Fibroblast of villous mesenchyme (primary cell): ENCODE measurements at places on chromosomes 1 and 21. TPM values are rescaled to one million over a fixed set of nuclear protein-coding genes. Genes with fewer than 3 reads are reported as not detected.

DNA sequence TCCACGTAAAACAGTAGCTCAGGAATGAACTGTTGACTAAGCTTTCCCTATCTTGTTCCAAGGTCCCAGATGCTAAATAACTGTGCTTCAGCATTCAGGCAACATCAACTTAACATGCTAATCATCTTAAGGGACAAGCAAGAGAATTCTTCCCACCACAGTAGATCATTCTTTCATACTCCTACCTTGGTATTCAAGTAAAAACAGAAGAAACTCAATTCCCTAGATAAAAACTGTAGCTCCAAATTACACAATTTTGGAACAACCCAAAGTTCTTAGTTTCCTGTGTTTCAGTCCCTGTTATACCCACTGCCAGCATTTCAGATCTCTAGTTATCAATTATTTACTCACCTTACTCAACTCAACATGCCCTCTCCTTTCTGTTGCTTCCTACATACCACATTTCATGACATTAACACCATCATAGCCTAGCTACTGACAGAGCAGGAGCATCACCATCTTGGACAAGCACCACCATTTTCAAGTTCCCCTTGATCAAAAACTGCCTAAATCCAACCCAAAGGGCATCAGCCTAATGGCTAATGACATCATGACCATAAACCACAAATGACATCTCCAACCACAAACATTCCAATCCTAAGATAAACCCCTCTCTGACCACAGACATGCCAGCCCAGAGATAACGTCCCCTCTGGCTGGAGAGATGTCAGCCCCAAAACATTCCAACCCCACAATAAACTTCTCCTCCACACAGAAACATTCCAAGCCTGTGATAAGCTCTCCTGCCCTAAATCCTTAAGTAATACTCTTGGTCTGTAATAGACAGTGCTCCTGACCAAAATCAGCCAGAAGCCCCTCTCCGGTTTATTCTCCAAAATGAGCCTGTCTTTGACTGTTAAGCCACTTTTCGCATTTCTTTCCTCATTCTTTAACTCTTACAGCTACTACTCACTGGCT lies 191.2 kb downstream of the RERE start:
- peak; percentile 99 for DNase-seq

Gene TMPRSS15
- total RNA-seq, result not detected in 2 replicates

Gene PIGR
- not detected in 2 replicates for total RNA-seq

DNA sequence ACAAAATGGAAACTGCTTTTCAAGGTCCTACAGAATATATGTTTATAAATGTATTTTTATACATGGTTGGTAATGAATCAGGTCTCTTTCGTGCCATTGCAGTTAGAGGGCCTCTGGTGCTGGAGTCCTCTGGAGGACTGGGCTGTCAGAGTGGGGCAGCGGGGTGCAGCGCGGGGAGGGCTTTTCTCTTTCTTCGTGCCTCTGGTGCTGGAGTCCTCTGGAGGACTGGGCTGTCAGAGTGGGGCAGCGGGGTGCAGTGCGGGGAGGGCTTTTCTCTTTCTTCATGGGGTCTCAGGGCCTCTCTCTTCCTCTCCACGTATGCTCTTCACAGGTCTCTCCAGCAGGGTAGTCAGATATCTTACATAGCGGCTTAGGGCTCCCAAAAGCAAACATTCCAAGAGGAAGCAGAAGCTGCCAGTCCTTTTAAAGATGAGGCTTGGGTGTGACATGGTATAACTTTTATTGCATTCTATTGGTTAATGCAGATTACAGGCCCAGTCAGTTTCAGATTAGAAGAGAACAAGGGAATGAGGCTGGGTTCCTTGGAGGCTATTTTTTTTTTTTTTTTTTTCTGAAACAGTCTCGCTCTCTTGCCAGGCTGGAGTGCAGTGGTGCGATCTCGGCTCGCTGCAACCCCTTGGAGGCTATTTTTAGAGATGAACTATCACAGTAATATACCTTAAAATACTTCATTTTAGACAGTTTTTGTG lies 13.1 kb downstream of the SDCCAG8 start:
- peak; percentile 69 for DNase-seq

GRCh38 chr1:40658751-40659648 lies 6.5 kb downstream of the RIMS3 start:
- DNase-seq, result peak; percentile 21

DNA sequence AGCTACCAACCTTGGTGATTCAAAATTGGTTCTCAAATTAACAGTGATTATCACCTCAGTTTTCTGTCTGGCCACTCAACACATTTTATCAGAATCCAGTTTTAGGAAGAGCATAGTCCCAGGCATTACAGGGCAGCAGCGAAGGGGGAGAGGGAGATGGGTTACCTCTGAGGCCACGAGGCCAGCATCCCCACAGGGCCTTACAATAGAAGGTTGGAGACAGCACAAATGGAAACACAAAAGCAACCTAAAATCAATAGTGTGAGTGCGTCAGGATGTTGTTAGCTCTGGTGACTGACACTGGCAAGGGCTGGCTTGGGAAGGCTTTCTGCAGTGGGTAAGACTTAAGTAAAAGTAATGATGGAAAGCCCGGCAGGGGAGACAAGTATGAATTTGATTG lies 79.5 kb downstream of the JAK1 start:
- no peak for DNase-seq

DNA sequence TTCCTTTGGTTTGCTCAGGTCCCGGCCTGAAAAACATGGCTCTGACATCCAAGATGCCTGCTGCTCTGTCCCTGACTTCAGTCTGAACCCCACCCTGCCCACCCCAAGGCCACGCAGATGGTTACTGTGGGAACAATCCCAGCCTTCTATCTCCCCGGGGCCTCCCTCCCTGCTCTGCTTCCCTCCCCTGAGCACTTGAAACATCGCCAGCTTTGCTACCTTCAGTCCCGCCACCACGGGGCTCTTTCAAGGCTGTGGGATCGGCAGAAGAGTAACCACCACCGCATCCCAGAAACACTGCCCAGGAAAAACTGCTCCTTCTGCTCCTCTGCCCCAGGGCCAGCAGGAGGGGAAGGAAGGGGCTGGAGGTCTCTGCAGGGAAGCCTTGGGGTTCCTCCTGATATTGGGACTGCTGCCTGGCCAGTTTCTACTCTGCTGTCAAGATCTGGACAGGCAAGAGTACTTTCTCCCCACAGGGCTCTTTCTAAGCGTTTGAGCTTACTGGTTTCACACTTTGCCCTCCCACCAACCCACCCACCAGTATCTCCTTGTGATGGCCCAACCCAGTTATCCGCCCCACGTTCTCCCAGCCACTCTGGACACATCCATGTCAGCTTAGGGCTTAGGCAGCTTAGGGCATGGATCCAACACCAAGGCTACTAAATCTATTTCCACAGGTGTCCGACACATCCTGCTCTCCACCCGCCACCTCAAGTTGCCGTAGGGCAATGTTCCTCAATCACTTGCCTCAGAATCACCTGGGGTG lies 8.4 kb downstream of the ETNK2 start:
- DNase-seq, result no peak

- DNase-seq, result peak; percentile 87
Measured at GRCh38 chr1:154975409-154976059, 1.1 kb downstream of the CKS1B start.

- DNase-seq, result no peak
Measured at GRCh38 chr1:9906466-9906865, 3.6 kb downstream of the CTNNBIP1 start.

- peak; percentile 77 for DNase-seq
Measured at GRCh38 chr1:218473522-218473921, 128.4 kb downstream of the TGFB2 start.

GRCh38 chr1:22750685-22751051 lies 40.0 kb downstream of the EPHB2 start:
- no peak for DNase-seq

DNA sequence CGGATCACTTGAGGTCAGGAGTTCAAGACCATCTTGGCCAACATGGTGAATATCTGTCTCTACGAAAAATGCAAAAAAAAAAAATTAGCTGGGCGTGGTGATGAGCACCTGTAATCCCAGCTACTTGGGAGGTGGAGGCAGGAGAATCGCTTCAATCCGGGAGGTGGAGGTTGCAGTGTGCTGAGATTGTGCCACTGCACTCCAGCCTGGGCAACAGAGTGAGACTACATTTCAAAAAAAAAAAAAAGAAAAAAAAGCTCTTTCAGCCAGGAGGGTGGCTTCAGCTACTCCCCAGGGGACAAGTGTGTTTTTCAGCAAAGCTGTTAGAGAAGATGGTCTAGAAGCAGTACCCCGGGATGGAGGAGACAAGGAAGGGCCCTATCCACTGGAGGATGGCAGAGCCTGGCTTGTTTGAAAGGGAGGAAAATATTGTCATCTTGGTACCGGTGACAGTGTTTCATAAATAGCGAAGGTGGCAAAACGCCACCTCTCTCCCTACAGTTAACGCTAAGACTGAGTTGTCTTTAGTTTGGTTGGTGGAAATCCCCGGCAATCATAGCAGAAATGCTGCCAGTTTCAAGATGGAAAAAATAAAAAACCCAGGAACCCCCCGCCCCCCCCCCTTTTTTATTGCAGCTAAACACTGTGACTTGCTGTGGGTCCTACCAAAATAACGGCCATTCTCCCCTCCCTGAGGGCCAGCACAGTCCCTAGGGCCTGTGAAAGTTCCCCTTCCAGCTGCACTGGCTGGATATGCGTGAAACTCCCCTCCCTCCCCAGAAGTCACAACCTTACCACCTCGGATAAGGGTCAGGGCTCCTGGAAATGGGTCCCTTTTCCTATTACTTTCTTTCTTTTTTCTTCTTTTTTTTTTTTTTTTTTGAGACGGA lies 3.5 kb downstream of the PIK3CD start:
- DNase-seq, result no peak

DNA sequence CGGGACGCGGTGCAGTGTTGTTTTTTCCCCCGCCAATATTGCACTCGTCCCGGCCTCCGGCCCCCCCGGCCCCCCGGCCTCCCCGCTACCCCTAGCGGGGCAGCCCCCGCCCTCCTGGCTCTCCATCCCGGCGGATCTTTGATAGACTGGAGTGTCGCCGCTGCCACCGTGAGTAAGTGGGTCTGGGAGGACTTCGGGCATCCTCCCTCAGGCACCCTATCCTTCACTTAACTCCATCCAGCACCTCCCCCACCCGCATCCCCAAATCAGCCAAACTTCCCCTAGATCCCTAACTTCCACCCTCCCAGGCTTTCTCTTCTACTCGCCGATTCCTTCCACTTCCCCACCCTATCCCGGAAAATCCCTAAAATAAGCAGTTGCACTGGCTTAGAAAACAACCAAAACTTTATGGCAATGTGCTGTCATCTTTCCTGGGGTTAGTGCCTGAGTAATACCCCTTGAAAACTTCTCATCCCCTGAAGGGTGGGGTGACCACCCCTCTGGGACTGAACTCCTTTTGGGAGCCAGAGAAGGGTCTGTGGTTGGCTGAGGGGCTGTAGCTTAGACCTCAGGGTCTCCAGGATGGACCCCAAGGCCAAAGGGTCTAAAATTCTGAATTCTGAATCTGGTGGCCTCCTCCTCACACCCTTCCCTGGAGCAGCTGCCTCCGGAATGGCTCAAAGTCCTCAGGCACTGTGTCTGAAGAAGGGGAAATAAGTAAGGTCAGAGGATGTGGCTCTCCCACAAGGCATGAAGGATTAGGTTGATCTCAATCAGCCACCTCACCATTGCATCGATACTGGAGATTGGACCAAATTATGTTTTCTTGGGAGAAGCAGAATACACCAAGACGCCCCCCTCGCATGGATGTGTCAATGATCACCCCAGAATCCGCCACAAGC lies 12.2 kb downstream of the THBS3 start:
- no peak for DNase-seq

- no peak for DNase-seq
Measured at GRCh38 chr1:200373811-200374231, 36.0 kb downstream of the ZNF281 start.

- DNase-seq, result no peak
Measured at GRCh38 chr1:2828586-2829250, 27.2 kb upstream of the TTC34 start.

GRCh38 chr1:59076612-59077011 lies 220.3 kb upstream of the FGGY start:
- peak; percentile 53 for DNase-seq

GRCh38 chr1:35428360-35428759 lies 128.8 kb downstream of the KIAA0319L start:
- DNase-seq, result no peak

DNA sequence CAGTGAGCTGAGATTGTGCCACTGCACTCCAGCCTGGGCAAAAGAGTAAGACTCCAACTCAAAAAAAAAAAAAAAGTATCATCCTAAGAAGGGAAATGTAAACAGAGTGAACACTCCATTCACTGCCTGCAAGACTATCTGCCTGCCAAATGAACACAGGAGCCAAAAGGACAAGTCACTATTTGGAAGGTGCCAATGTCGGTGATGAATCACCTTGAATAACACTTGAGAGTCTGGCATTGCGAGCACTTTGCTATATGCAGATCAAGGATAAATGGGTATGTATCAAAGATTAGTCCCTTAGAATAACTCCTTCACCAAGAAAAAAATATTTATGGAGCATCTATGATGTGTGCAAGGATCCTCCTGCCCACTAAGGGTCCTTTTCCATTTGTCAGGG lies 6.6 kb downstream of the UBR4 start:
- DNase-seq, result no peak

- DNase-seq, result no peak
Measured at GRCh38 chr21:36509973-36510664, 30.2 kb upstream of the CLDN14 start.

GRCh38 chr1:87829360-87829759 lies 500.7 kb downstream of the LMO4 start:
- no peak for DNase-seq

Gene AIM2
- total RNA-seq, result 0.32 TPM in 1 of 2 replicates, not detected in the other

Gene SLC5A9
- total RNA-seq, result not detected in 2 replicates

DNA sequence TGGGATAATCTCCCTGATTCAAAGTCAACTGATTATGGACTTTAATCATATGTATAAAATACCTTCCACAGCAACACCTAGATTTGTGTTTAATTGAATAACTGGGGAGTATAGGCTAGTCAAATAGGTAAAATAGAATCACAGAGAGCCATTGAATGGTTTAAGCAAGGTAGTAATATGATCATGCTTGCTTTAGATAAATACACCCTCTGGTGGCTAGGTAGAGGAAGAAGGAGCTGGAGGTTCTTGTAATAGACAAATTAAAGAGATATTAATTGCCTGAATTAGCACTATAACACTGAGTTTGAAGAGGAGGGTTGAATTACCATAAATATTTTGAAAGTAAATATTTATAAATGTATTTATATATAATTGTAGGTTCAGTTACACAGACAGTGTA lies 40.3 kb downstream of the DIRAS3 start:
- peak; percentile 52 for DNase-seq
